Progenitor cell of endocrine pancreas (in vitro differentiated cells): ENCODE measurements at places on chromosomes 5 and 9. TPM values are rescaled to one million over a fixed set of nuclear protein-coding genes. Genes with fewer than 3 reads are reported as not detected.

- peaks cover under 1% of the 10 kb centered on the region for H3K4me1 ChIP-seq
- H3K36me3 ChIP-seq: peaks cover 28% of the 10 kb centered on the region
- no peak for DNase-seq
- H3K27ac ChIP-seq: no peak overlapping the region
- H3K4me3 ChIP-seq: no peak overlapping the region
These were observed 163.5 kb upstream of the OTULINL start for GRCh38 chr5:14417792-14418765.

DNA sequence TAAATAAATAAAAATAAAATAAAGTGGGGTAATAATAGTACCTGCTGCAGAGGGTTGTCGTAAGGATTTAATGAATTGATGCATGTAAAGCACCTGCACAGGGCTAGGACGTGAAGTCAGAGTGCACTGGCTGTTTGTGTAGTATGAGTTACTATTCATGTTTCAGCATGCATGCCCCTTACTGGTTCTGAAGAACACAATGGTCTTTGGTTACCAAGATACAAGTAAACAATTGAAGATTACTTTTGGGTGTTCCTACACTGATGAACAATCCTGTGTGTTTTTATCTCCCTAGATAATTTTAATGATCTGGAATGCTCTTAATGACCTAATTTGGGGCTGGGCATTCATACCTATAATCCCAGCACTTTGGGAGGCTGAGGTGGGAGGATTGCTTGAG is 23.2 kb upstream of the PRRC2B start:
- H3K27me3 ChIP-seq: no peaks in the 10 kb centered on the region
- H3K36me3 ChIP-seq: no peaks in the 10 kb centered on the region
- H3K4me3 ChIP-seq: no peak overlapping the region
- DNase-seq: no peak
- no peak overlapping the region for H3K27ac ChIP-seq

SHROOM1 gene
- 10.0 and 12.6 TPM in 2 replicates for total RNA-seq

RORB gene
- total RNA-seq: 0.07 TPM in 1 of 2 replicates, not detected in the other

DNA sequence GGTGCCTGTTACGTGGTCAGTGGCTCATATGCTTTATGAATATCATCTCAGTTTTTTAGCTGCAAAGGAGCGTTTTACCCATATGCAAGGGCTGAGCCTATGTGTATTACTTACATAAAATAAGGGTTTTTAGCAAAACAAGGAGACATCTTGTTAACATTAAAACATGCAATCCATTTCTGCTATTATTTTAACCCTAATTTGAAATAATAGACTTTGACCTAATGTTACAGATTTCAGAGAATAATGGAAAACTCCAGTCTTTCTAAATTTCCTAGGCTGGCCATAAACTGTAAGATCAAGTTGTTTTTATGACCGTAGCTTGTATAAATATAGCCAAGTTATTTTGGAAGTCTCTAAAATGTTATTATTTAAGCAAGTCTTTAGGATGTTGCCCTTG is 121.1 kb upstream of the SEMA6A start:
- H3K4me1 ChIP-seq: peaks cover 1% of the 10 kb centered on the region
- DNase-seq: no peak
- no peaks in the 10 kb centered on the region for H3K36me3 ChIP-seq
- no peak overlapping the region for H3K4me3 ChIP-seq
- no peak overlapping the region for H3K27ac ChIP-seq

PCDHA4 gene
- 27.8 and 28.6 TPM in 2 replicates for total RNA-seq
